ENCODE measurements at places on chromosomes 3 and 15. TPM values are rescaled to one million over a fixed set of nuclear protein-coding genes. Genes with fewer than 3 reads are reported as not detected.

Gene ISG20
- 1.00 TPM for polyA plus RNA-seq

Gene LMAN1L
- not detected for polyA plus RNA-seq

Gene BCHE
- 11.2 TPM for polyA plus RNA-seq

Gene PLA2G4F
- 24.6 TPM for polyA plus RNA-seq

Gene PLAAT1
- polyA plus RNA-seq: 3.8 TPM

Gene MNS1
- polyA plus RNA-seq: 39.5 TPM

Gene RTP1
- not detected for polyA plus RNA-seq

Gene ECE2
- polyA plus RNA-seq: 0.10 TPM

Gene GRAMD2A
- polyA plus RNA-seq: 6.4 TPM

Gene FYCO1
- 16.7 TPM for polyA plus RNA-seq

Gene PFKFB4
- polyA plus RNA-seq: 3.9 TPM

Gene RETNLB
- polyA plus RNA-seq: not detected

- no peak for DNase-seq
Measured at GRCh38 chr3:190516416-190516815, 2.5 kb downstream of the IL1RAP start.

DNA sequence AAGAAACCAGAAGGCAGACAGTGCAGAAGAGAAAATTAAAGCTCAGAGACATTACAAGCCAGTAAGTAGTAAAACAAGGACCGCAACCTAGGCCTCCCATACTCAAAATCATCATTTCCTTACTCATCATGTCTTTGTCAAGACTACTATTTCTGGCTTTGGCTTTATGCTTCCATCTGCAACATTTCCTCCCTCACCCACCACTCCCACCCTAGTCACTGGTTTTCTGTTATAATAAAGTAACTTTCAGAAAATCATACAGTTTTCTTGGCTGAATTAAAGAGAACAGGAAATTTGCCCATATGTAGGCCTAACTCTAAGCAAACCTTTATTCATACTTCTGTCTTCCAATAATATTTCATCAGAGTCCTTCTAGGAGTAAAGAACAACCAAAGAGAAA, 247.6 kb upstream of the RORA start:
- DNase-seq: no peak

- DNase-seq: no peak
Measured at GRCh38 chr3:185613016-185613415, 26.9 kb downstream of the SENP2 start.

DNA sequence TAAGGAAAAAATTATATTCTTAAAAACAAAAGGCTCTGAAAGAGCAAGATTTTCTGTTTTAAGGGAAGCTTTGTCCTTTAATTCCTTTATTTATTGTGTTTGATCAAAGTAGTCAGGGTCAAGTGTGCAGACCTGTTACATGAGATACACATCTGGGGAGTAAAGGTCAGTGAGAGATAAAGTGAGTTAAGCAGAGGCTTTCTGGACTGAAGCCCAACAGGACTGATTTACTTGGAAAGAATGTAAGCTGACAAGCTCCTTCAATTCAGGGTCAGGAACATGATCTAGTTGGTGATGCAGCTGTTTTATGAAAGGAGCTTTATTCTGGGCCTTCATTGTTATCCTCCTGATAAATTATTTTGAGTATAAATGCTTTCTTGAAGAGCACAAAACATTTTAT, 20.7 kb upstream of the OTOL1 start:
- DNase-seq: no peak

DNA sequence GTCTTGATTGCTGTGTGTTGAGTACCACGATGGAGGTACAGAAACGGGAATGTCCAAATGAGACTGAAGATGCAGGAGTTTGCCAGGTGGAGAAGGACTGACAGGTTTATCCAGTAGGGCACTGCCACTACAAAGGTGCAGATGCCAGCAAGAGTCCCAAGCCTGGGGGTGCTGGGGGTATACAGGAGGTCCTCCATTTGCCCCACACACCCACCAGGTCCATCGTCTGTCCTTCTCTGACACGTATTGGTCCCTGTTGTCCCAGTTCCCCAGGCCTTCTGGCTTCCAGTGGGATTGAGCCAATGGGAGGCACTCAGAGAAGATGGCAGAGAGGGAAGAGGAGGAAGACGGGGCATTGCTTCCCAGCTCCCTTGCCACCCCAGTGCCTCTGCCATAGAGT, 6.6 kb downstream of the HAPLN3 start:
- DNase-seq: no peak

DNA sequence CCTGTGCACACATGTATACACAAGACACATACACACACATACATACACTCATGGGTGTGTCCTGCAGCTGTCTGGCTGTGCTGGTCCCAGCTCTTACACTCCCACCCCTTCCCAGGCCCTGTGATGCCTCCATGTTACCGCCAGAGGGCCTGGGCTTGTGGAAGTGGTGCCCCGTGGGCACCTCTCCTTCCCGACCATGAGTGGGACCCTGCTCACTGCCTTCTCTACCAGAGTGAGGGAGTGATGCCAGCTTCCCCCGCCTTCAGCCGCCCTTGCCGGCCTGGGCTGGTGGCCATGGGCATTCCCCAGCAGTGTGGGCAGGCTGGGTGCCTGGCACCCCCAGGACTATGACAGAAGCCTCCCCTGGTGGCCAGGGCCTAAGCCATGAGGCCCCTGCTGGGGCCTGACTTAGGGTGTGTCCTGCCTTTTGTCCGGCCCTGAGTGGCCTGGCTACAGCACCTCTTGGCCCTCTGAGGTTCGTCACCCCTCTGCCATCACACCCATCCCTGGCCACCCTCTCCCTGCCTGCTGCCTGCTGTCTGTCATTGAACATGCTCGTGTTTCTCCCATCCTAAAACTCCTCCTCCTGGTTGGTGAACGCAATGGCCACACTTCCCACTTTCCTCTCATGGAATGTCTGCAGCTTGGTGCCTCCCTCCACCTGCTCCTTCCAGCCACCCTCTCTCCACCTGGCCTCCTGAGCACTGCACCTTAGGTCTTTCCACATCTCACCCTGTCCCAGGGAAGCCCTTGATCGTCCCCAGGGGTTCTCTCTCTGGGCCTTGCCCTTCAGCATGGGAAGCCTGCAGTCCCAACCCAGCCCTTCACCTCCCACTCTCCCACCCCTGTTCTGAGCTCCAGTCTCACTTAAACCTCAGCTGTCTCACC, 14.6 kb downstream of the HDAC11 start:
- DNase-seq: no peak

GRCh38 chr3:47421741-47422649, 41.2 kb downstream of the PTPN23 start:
- DNase-seq: no peak

- no peak for DNase-seq
Measured at GRCh38 chr3:126367316-126367805, 10.2 kb upstream of the KLF15 start.

DNA sequence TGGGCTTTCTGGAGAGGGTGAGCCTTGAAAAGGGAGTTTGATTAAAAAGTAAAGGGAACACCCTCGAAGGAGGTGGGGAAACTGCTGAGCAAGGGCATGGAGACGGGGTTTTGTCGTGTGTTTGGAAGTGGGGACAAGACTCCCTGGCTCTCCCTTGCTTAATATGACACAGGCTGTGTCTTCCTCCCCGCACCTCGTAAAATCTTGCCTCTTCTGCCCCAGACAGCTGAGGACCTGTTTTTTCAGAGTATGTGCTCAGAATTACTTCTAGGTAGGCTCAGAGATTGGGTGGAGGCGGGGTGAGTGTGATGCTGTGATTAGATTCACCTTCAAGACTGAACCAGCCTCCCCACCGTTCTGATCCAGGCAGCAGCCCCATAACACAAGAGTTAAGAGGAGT, 244.4 kb upstream of the TLE3 start:
- DNase-seq: no peak

GRCh38 chr15:44101944-44102343, 93.1 kb downstream of the FRMD5 start:
- DNase-seq: no peak

DNA sequence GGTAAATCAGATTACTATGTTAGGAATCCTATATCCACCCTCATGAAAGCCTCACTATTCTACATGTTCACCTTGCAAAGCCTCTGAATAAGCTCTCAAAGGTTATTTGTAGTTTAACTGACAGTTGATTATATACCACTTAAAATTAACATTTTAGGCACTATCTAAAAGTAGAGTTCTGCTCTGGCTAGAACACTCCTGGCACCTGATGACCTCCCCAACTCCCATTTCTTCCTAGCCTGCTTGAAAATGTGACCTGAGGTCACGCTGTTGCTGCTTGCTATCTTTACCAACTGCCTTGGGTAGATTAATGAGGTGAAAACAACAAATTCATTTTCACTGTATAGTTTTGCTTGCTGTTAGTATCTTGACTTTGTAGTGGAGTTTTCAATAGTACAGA, 220.7 kb downstream of the GBE1 start:
- no peak for DNase-seq

- no peak for DNase-seq
Measured at GRCh38 chr3:53193466-53194209, 32.6 kb downstream of the PRKCD start.

DNA sequence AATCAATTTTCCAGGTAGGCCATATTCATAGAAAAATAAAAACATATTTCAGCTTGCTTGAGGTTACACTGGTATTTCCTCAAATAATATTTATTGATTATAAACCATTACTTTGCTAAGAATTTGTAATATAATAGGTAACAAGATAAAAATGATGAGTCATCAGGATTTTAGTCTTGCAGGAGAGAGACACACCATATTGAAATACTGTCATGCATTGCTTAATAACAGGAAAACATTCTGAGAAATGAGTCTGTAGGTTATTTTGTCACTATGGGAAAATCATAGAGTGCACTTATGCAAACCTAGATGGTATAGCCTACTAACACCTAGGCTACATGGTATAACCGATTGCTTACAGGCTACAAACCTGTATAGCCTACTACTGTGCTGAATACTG, 990.5 kb downstream of the OTOL1 start:
- DNase-seq: no peak

DNA sequence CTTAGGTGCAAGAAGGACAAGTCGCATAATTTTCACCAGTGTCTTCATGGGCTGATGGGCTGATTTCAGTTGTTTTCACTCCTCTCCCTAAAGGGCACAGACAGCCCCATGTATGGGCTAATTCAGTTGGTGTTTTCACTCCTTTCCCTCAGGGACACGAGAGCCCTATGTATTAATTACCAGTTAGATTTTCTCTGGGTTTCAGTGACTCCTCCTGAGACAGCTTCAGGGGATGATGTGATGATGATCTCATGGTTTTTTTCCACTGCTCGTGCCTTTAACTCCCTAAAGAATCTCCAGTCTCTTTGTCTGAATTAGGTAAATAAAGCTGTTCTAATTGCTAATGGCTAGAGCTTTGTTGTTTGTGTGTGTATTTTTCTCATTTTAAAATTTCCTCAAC, 9.9 kb downstream of the RAMAC start:
- no peak for DNase-seq

- DNase-seq: no peak
Measured at GRCh38 chr3:186985661-186986364, 55.5 kb downstream of the ST6GAL1 start.

- no peak for DNase-seq
Measured at GRCh38 chr15:42267286-42267685, 5.7 kb upstream of the GANC start.

GRCh38 chr15:54567408-54568035, 589.3 kb downstream of the UNC13C start:
- DNase-seq: no peak

DNA sequence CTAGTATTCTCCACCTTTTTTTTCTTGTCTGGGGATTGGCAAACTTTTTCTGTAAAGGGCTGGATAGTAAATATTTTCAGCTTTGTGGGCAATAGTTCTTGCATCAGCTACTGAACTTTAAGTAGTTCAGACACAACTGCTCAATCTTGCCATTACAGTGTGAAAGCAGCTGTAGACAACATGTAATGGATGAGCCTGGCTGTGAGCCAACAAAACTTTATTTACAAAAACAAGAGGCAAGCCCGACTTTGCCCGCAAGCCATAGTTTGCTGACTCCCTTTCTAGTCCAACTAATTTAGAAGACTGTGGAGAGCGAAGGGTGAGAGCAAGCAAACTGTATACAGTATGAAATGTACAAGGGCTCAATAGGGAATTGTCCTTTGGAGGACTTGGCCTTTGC, 6.2 kb downstream of the FRMD4B start:
- no peak for DNase-seq

DNA sequence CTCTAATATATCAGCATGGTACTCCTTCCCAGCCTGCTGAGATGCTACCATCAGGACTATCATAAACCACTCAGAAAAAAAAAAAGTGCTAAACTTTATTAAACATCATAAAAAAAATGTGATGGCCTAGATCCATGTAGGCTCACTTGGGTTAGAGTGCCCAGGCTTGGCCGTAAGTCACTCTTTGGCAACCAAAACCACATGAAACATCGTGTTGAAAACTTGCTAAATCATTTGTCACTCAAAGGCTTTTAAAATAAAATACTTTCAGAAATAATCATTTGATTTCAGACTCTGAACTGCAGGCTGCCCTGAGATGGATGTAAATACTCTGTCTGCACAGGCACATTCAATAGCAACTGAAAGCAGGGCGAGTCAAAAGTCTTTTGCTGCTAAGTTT, 78.4 kb upstream of the WNT5A start:
- no peak for DNase-seq

DNA sequence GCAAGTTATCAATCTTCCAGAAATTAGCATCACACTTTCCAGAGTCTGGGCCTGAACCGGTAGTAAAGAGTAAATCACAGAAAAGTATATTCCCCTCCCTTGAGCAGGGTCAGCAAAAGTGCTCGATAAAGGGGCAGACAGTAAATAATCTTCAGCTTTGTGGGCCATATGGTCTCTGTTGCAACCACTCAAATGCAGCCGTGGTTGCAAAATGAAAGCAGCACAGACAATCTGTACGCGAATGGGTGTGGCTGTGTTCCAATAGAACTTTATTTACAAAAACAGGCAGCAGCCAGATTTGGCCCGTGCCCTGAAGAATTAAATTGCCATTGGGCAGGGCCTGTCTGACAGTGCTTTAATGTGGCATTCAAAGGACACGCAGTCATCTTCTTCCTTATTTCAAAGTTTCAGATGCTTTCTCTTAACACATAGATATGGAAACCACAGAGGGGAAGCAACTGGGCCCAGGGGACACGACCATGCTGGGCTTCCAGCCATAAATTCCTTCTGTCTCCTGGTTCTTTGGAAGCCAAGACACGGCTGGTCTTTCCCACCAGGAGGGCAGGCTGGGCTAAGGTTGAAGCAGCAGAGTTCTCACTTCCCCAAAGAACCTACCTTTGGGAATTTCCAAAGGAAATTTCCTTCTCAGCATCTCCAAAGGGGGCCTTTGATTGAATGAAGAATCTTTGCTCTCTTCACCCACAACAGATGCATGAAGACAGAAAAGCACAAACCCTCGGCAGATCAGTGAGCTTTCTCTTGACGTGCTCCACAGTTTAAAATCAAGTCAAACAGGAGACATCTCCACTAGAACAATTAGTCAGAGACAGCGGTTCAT, 489.8 kb upstream of the PROK2 start:
- no peak for DNase-seq

DNA sequence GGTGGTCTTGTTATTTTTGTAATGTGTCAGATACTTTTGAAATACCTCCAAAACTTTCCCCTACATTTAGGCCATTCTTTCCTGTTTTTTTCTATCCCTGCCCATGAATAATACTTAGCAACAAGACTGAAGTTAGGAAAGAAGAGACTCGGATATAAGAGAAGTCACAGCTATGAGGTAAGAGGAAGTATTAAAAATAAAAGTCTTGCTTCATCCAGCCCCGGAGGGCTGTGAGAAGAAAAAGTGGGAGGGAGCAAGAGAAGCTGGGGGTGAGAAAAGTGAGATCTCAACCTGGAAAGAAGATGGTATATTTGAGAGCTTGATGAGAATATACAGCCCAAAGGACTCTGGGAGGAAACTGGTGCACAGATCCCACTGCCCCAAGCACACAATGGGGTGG, 213.5 kb upstream of the CDIN1 start:
- DNase-seq: no peak

- DNase-seq: no peak
Measured at GRCh38 chr3:132867526-132867925, 145.3 kb upstream of the NPHP3 start.
